ENCODE measurements at places on chromosomes 2 and 18.

GRCh38 chr2:111049792-111050640 lies 70.7 kb upstream of the BCL2L11 start:
- DNase-seq: no peak

GRCh38 chr2:31739161-31739560 lies 158.4 kb upstream of the SRD5A2 start:
- DNase-seq: no peak

GRCh38 chr2:236607471-236608187 lies 38.0 kb downstream of the ACKR3 start:
- DNase-seq: no peak

DNA sequence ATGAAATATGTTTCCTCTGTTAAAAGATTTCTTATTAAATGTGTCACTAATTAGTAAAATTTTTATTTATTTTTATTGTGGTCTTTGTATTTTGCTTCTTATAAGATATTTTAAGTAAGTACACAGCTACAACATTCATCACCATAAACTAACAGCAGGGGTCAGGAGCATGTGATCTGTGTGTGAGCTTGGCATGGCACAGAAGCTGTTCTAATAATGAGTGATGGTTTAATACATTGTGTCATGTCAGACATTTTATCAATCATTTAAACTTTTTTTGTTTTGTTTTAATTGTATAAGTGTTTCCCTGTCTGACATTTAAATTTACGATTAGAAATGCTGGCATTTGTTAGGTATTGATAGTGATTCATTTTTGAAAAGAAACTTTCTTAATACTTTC lies 585.4 kb downstream of the DSC3 start:
- no peak for DNase-seq

GRCh38 chr2:109304731-109305470 lies 175.9 kb downstream of the SH3RF3 start:
- no peak for DNase-seq

DNA sequence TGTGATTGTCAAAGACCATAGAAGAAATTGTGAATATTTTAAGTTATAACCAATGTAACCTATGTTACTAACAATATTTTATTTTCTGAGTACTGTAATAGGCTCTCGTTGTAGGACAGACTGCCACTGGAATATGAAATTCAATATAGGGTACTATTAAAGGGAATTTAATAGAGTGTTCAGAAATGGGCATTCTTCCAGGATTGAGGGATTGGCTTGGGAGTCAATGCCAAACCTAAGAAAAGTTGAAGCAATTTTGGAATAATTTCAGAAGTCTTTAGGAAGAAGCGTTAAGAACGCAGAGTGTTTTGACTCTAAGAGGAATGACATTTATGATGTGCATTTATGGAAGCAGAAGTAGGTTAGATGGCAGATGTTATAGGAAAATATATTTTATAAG lies 79.0 kb downstream of the ACVR2A start:
- DNase-seq: no peak

- DNase-seq: peak; percentile 93
Measured at GRCh38 chr2:19989667-19990415, at the start of gene WDR35. WDR35 (minus strand) TSS chr2:19990105; CDS start chr2:19990015, 90 bp downstream.

DNA sequence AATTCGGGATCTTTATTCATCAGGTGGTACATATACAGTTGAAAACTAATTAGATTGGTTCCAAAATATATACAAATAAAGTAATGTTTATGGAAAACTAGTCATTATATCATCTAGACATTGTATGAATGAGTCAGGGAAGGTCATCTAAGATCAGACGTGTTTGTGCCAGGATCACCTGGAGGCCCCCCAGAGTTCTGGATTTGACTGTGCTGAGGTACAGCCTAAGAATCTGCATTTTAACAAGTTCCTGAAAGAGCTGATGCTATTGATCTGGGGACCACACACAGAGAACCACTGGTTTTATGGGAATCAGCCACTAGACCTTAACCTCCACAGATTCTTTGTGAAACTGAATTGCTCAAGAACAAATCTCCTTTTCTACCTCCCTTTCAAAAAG lies 43.2 kb downstream of the PARD6G start:
- DNase-seq: no peak

DNA sequence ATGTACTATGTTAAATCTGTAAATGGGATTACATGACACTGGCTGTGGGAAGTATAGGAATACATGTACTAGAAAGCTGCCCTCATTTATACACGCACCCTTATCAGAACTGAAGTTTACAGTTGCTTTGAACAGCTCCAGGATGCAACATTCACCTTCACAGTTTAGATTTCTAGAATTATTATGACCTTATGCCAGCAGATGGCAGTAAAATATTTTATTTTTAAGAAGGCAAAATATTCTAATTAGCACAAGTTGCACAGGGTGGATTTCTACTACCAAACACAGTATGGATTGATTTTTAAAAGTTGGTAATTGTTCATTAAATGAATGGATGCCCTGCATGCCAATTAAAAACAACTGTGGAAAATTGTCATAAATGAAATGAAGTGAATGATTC lies 670.4 kb downstream of the KCNJ3 start:
- no peak for DNase-seq

- DNase-seq: no peak
Measured at GRCh38 chr2:9158786-9159779, 47.5 kb upstream of the ASAP2 start.

DNA sequence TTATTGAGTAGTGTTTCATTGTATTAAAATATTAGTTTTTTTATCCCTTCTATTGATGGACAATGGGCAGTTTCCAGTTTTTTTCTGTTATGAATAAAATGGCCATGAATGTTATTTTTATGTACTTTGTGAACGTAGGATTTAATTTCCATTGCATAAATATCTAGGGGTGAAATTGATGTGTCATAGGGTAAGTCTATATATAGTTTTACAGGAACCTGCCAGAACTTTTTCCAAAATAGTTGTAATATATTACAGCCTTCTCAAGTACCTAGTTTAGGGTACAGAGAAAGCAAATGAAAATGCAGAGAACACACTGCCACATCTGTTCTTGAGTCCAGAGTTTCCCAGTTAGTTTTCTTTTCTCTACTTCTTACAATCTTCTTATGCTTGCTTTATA lies 378.6 kb downstream of the MEIS1 start:
- no peak for DNase-seq

GRCh38 chr2:183463821-183464220 lies 339.6 kb downstream of the NUP35 start:
- no peak for DNase-seq

DNA sequence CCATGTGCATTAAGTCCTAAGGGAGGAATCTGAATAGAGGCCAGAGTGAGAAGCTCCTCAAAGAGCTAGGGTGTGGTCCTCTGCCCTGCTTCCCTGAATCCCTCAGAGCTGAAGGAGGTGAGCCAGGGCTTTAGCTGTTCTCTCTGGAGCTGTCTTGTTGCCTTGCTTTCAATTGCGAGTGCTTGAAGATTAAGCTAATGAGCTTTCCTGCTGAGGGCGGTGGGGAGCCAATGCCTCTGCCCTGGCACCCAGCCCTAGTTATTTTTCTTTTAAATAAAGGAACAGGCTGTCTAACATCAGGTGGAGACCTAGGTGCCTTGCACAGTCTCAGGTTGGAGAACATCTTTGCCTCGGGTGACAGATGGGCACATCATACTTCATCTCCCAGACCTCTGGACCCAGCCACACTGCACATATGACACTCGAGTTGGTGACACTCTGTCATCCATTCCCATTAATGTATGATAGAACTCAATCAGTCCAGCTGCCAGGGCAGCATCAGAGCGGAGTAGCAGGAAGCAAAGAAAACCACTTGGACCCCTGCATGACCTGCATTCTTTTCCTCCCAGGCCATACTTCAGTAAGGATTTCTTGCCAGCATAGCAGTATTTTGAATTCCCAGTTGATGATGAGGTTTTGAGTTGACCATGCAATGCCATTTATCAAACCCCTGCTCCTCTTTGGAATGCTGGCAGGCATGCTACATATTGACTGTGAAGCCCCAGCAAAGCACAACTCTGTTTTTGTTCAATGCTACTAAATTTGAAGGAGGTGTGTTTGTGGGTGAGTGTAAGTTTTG lies 292.7 kb downstream of the RNF144A start:
- DNase-seq: no peak

DNA sequence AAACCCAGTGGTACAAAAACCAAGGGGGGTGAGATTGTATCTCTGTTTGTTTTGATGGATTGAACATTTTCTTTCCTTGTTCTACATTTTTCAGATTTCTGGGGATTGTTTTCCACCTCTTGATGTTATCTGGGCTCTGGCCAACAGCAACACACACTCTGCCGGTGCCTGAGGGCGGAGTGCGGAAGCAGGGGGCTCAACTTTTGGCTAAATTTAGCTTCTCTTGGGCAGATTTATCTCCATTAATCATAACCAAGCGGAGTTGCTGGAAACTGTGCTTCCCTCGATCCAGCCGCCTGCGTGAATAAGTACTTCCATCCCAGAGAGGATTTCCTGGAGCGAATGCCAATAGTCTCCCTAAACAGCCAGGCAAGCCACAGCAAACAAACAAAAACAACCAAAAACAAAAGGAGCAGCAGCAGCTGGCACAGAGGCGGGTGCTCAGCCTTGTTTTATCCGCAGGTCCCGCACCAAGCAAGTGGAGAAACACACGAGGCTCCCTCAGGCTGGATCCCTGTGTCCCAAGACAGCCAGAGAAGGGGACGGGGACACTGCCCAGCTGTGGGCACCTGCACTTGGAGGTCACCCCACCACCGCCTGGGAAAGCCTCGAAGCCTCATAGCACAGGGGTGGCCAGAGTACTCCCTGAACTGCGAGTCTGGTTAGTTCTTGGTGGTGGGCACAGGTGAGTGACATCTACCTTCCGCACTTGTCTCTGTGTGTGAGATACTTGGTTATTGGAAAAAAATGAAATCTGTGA lies 143.4 kb downstream of the NDUFA10 start:
- DNase-seq: no peak

- no peak for DNase-seq
Measured at GRCh38 chr18:43481069-43481468, 203.8 kb upstream of the SYT4 start.

DNA sequence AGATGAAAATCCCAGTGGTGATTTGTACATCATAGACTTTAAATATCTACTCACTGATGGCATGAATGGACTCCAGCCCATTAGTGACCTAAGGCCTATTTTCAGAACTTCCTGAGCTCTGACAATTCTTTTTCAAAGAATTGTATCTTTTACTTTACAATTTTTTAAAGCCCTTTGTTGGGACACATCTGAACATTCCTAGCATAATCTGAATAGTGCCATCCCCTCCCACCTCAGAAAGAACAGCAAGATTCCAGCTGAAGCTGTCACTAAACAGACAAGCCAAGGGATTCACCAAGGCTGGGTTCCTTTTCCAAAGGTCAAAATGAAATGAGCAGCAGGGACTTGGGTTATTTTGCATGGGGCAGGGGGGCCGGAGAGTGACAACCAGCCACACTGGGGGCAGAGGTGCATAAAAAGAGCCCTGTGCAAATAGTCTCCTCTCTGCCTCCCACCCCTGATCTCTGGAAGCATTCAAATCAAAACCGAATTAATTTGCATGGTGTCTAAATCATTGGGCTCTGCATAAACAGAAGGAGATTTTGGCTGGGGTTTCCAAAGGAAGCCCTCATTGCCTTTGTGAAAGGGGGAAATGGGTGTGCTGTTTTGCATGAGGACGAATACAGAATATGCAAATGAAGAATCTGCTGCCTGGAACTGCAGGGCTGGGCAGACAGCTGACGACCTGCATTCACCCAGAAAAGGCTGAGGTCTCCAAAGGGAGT lies 17.2 kb downstream of the EPHA4 start:
- DNase-seq: no peak

GRCh38 chr18:10381951-10382350 lies 72.5 kb upstream of the APCDD1 start:
- DNase-seq: no peak

- no peak for DNase-seq
Measured at GRCh38 chr2:112634153-112634873, 11.4 kb upstream of the SLC20A1 start.

DNA sequence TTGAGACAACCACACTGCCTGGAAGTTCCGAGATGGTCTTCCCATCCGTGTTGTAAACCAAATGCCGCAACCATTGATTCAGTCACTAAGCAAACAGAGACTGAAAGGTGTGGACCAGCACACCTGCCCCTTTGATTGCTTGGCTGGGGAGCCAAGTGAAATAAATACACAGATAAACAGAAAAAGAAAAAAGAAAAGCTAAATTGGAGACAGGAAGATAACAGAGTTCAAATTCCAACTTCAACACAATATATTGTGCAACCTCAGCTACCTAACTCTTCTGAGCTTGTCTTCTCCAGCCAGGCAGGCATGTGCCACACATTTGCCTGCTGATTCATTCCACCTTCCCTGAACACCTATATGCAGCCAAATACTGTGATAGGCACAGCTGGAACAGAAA lies 110.9 kb downstream of the PID1 start:
- DNase-seq: no peak

- no peak for DNase-seq
Measured at GRCh38 chr18:42872838-42873237, 242.6 kb downstream of the RIT2 start.

GRCh38 chr2:153077311-153077710 lies 358.9 kb downstream of the ARL6IP6 start:
- DNase-seq: no peak

DNA sequence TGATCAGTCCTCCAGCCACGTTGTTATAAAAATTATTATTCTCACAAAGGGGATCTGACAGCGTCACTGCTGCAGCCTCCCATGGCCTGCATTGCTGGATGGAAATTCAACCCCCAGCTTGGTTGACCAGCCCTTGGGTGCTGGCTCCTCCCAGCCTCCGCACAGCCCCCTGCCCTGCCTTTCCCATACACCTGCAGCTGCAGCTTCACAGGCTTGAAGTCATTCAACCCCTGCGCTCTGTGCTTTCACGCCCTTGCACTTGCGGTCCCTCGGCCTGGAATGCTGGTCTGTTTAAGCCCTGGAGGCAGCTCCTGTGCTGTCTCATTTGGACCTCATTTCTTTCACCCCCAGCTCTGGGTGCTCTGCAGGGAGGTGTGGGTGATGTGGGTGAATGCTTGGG lies 860 bp upstream of the CD8A start:
- DNase-seq: no peak

DNA sequence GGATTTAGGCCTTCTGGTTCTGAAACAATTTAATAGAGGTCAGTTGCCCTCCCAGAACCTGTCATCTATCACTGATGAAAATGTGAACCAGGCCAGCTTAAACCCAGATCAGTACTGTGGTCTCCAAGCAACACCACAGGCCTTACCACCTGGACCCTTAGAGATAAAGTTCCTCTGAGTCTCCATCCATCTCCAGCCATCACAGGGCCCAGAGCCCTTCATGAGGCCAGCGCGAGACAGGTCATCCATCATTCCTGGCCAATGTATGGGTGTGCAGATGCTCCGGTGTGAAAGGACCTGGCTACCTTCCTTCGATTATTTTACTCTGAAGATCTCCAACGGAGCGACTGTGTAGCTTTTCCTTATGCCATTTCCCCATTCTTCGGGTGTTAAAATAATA lies 322.7 kb upstream of the SOX11 start:
- no peak for DNase-seq

- no peak for DNase-seq
Measured at GRCh38 chr18:1438458-1438910, 533.8 kb downstream of the ADCYAP1 start.
